Anterior cingulate cortex (tissue), 58 donors: ENCODE measurements at places on chromosomes 4 and X.

GRCh38 chrX:17631647-17632046 lies 105.6 kb upstream of the SCML1 start:
- no peak for DNase-seq

GRCh38 chr4:25160714-25161592 lies 704 bp upstream of the SEPSECS start:
- no peak for DNase-seq

- DNase-seq, result no peak
Measured at GRCh38 chr4:7837597-7838135, 102.0 kb downstream of the AFAP1 start.

- DNase-seq, result no peak
Measured at GRCh38 chrX:39834600-39834999, 263.2 kb downstream of the BCOR start.

- DNase-seq, result no peak
Measured at GRCh38 chrX:45761920-45762319, 561.2 kb upstream of the DIPK2B start.

DNA sequence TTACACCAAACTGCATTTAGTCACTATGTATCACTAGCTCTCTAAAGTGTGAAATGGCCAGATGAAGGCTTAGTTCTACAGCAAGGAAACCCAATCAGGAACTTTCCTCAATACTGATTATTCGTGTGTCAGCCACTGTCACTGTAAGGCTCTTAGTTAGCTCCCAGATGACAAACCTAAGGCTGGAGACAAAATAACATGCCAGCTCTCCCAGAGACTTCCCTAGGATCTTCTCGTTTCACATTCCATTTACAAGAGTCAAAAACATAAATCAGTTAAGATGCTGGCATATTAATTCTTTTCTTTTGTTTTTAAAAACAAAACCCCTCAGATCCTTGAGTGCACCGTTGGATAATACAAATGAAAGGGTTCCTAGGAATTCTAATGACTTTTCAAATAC lies 88.2 kb upstream of the TFDP3 start:
- DNase-seq, result no peak
